ENCODE measurements at places on chromosomes 12 and 14.

- DNase-seq, result no peak
Observed at GRCh38 chr12:87995581-87996178, 33.5 kb downstream of the C12orf50 start.

GRCh38 chr14:90990141-90990540 is 70.3 kb downstream of the RPS6KA5 start:
- no peak for DNase-seq

- no peak for DNase-seq
Observed at GRCh38 chr12:121214166-121214777, 4.3 kb downstream of the P2RX4 start.

GRCh38 chr14:25537846-25538455 is 488.0 kb upstream of the STXBP6 start:
- DNase-seq, result no peak

- DNase-seq, result no peak
Observed at GRCh38 chr14:80658733-80659132, 282.8 kb downstream of the CEP128 start.

DNA sequence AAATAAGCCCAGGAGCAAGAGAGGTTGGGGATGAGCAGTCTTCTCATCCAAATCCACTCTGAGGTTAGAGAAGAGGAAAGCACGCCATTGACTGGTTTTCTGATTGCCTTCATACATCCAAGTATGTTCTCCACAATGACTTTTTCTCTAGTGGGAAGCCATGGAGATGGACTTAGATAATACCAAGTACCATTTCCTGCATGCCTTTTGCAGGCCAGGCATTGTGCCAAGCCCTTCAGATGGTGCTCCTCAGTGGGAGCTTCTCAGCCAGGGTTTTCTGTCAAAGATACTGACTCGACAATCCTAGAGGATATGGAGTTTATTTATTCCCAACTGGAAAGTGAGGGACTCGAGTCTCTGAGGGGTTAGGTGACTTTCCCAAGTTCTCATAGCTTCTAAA is 218.0 kb downstream of the ZFP36L1 start:
- no peak for DNase-seq

Data from activated CD4-positive, CD25-positive, alpha-beta regulatory T cell (primary cell).